H1 (cell line): ENCODE measurements at places on chromosomes 2 and 18. TPM values are rescaled to one million over a fixed set of nuclear protein-coding genes. Genes with fewer than 3 reads are reported as not detected.
A peak's percentile ranks its signal among the peaks of the same experiment; 100 is the strongest.

The COLEC11 gene
- 0.25 and 0.47 TPM in 2 replicates for total RNA-seq

The REG3G gene
- not detected in 2 replicates for total RNA-seq

The KCNJ3 gene
- 0.50 and 0.80 TPM in 2 replicates for total RNA-seq

The WNT10A gene
- not detected in 2 replicates for total RNA-seq

The PAPOLG gene
- 21.5 and 25.5 TPM in 2 replicates for total RNA-seq

The QPCT gene
- 3.9 and 4.0 TPM in 2 replicates for total RNA-seq

The ABHD3 gene
- total RNA-seq: 9.0 and 12.1 TPM in 2 replicates

The VRK2 gene
- total RNA-seq: 27.8 and 28.0 TPM in 2 replicates

The SERPINB2 gene
- not detected in 2 replicates for total RNA-seq

The EPC2 gene
- total RNA-seq: 24.1 and 25.7 TPM in 2 replicates

The CHMP1B gene
- 42.8 and 43.2 TPM in 2 replicates for total RNA-seq

The TRIM54 gene
- 3.9 and 4.2 TPM in 2 replicates for total RNA-seq

The CRYBA2 gene
- total RNA-seq: not detected in 2 replicates

The LAMA3 gene
- total RNA-seq: 3.3 and 5.0 TPM in 2 replicates

- DNase-seq: no peak
Measured at GRCh38 chr18:52216109-52216508, 123.9 kb upstream of the DCC start.

DNA sequence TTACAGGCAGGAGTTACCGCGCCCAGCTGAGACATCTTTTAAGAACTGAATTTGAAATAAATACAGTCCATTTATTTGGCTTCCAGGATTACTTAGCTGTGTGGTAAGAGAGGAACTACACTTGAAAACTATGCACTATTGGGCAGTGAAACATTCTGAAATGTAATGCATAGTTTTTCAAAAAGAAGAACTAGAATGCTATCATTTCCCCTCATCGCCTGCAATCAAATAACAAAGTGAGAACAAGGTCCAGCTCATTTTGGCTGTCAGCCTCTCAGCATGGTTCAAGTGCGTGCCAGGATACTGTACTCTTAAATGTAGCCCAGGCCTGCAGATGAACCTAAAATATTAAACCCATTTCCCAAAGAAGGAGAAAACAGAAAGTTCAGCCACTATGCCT lies 76.6 kb upstream of the ARL5A start:
- DNase-seq: no peak

- no peak for DNase-seq
Measured at GRCh38 chr2:48227617-48228344, 302.2 kb upstream of the STON1 start.

- no peak for DNase-seq
Measured at GRCh38 chr2:97658691-97659157, 5.1 kb downstream of the ACTR1B start.

- DNase-seq: no peak
Measured at GRCh38 chr2:217954469-217954868, 48.3 kb downstream of the TNS1 start.

- DNase-seq: no peak
Measured at GRCh38 chr2:65885266-65885665, 452.9 kb upstream of the SPRED2 start.

DNA sequence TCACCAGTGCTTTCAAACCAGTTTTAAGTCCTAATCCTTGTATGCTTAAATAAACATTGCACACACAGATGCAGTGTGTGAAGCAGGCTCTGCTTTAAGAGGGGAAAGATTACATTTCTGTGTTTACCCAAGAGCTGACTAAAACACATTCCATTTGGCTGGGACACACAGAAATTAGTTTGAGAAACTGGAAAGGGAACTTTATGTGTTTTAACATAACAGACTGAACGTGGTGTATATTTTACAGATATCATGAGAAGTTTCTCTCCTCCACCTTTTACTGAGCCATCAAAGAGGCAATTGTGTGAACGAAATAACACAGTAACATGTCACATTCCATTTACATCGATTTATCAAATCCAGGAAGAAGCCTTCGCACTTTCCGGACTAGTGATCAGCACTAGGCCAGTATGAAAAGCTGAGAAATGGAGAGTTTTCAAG lies 121.8 kb downstream of the MAIP1 start:
- no peak for DNase-seq

- no peak for DNase-seq
Measured at GRCh38 chr18:34773961-34774766, 64.1 kb downstream of the DTNA start.

GRCh38 chr2:98912957-98913915 lies 22.8 kb downstream of the CRACDL start:
- no peak for DNase-seq

DNA sequence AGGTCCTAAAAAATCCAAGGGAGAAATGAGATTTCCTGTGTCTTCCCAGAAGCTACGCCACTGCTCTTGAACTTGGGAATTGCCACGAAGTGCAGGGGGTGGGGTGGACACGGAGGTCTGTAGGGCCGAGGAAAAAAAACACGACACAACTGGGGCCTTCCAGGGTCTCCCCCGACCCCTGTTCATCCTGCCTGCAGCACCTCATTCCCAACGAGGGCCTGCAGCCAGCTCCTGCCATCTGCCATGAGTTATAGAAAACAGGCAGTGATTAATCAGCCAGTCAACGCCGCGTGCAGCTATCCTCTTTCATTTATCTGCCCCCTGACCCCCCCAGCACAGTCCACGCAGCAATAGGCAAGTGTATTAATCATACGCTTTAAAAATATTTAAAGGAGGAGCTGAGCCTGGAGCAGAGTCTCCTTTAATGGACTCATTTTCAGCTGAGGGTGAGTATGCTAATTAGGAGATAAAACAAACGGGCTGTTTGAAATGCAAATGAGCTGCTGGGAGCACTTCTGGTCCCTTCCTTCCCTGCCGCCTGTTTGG lies 209.9 kb downstream of the TFCP2L1 start:
- DNase-seq: peak; percentile 97

- no peak for DNase-seq
Measured at GRCh38 chr18:63836456-63836855, 51.0 kb upstream of the SERPINB2 start.

DNA sequence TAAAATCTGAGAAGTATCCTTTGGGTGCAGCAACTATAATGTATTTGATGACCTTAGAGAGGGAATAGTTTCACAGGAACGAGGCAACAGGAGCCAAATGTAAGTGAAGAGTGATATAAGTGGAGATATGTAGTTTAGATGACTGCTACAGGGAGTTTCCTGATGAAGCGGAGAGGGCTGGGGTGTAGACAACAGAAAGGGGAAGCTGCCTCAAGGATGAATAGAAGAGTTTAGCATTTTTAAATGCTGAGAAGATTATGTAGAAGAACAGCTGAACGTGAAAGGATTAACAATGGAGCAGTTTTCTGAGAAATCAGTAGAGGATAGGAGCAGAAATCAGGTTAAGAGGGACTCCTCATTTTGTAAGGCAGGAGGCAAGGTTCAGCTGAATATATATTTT lies 133.3 kb downstream of the LCLAT1 start:
- no peak for DNase-seq

GRCh38 chr2:108023776-108024175 lies 37.5 kb downstream of the SLC5A7 start:
- no peak for DNase-seq

DNA sequence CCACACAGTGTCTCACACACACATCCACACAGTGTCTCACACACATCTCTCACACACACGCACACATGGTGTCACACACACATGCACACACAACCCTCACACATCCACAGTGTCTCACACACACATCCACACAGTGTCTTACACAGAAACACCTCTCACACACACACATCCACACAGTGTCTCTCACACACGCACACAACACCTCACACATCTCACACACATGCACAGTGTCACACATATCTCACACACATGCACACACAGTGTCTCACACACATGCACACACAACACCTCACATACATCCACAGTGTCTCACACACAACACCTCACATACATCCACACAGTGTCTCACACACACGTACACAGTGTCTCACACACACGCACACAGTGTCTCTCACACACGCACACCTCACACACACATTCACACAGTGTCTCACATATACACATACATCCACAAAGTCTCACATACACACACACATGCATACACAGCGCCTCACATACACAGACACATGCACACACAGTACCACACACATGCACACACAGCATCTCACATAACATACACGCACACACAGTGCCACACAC lies 473.9 kb upstream of the HS6ST1 start:
- DNase-seq: peak; percentile 16

- DNase-seq: no peak
Measured at GRCh38 chr18:77061946-77062517, 70.6 kb downstream of the MBP start.

GRCh38 chr18:62464266-62464665 lies 58.6 kb upstream of the ZCCHC2 start:
- DNase-seq: no peak

DNA sequence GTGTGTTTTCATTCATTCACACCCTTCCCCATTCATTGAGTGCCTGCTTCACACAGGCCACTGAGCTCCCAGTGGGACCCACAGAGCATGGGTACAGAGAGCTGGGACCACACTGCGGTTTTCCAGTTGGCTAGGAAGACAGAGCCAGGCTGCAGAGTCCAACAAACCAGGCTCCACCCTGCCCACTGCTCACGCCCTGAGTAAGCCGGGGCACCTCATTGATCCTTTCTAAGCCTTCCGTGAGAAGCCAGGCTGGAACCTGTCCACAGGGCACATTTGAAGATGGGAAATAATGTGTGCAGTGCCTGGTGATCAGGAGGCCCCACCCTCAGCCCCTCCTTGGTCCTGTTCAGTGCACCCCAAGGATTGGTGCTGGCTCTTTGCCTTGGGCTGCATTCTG lies 13.5 kb downstream of the KCNIP3 start:
- DNase-seq: no peak

DNA sequence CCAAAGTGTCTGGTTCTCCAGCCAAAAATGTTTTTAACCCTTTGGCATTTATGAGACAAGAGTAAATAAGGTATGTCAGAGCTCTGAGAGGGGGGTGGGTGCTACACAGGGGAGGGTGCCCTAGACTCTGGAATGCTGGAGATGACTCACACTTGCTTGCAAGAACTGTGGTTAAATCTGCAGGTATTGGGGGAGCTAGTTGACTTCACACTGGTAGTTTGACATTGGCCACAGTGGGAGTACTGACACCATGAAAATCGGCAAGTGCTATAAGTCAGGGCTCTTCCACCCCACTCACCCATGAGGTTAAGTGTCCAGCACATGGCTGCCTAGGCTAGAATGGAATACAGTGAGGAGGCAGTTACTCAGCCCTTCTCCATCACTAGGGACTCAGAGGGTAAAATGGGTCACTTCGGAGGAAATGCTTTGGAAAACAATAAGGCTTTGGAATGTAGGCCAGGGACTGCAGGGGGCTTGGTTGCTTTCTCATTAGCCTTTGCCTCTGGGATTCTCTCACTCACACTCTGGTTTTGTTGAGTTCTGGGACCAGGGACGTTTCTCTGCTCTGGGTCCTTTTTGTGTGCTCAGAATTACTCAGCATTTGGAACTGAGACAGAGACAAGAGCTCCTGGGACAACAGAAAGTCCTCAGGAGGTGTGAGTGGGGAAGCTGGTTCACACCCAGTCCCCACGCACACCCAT lies 91.6 kb downstream of the ACKR3 start:
- DNase-seq: no peak

DNA sequence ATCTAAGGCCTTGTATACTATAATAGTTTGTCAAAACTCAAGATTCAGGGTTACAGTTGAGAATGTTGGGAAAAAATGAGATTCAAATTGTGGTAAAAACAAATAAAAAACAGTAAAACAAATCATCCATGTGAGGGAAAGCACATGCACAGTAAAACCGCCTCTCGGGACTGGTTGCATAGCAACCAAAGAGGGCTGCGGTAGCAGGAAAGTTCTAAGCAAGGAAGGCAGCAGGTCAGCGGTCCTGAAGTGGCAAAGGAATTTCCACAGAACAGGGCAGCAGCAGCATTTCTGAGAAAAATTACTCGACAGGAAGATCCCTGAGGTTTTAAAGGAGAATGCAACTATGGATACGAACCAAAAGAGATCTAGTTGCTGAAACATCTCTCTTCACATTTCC lies 93.7 kb downstream of the DYNAP start:
- no peak for DNase-seq

DNA sequence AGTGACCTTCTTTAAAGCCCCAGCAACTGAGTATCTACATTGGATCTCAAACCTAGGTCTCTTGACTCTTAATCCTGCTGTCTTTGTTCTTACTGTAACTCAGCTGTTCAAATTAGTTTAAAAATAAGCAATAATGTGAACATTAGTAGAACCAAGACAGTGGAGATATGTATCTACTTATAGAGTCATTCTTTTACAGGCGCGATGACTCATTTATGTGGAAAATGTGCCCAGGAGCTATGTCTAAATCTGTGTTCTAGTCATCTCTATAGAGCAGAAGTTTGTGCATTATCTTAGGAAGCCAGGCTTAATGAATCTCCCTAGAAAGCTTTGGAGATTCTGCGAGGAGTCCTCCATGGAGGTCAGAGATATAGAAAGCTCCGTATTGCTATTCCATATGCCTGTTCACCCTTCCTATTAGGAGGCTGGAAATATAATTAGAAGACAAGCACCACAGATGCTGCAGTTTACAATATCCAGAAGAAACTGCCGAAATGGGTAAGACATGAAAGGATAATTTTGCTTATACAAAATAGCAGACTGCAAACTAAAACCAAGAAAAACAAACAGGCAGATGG lies 211.6 kb downstream of the TRIB2 start:
- DNase-seq: no peak

DNA sequence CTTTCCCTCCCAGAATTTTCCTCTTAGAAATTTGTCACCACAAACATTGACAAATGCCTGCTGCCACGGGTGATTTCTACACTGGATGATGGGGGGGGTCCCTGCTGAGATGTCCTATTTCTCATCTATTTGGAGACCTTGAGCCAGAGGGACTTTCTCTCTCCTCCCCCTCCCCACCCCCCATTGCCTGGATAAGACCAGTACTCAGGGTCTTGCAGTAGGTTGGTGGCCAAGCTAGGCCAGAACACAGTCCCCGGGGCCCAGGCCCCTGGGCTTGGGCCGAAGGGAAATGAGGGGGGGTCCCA lies 560 bp upstream of the DUSP2 start:
- DNase-seq: no peak

DNA sequence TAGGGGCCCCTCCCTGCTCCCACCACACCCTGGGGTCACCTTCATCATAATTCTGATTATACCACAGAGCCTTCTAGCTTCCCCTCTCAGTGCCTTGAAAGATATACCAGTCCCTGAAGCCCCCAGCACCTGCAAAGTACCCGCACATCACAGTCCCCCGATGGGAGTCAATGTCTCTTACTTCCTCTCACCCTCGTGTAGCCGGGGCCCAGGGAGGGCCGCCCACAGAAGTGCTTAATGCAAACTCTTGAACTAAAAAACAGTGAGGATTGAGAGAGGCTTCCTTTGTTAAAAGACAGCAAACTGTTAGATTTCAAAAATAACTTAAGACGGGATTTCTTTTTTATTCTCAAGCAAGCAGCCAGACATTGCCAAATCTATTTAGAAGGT lies 76.5 kb downstream of the SFXN5 start:
- no peak for DNase-seq

- DNase-seq: no peak
Measured at GRCh38 chr2:170486730-170487129, 228.4 kb upstream of the SP5 start.

- DNase-seq: no peak
Measured at GRCh38 chr2:176067589-176068418, 16.0 kb downstream of the EVX2 start.

GRCh38 chr18:45197526-45197970 lies 417.7 kb upstream of the SLC14A2 start:
- DNase-seq: no peak
